ENCODE measurements at places on chromosomes 16 and 17.

DNA sequence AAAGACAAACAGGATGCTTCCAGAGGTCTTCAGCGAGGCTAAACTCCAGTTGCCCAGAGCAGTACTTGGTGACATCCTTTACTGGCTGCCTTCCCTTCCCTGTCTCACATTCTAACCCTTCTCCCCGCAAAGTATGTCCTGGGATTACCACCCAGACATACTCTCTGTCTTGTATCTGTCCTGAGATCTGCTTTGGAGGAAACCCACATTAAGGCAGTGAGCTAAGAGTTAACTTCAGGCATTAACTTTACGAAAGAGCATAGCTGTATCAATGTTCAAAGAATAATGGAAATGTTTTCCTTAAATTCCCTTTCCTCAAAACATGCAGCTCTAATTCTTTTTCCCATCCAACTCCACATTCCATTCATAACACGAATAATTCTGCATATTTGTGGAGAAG is 385.2 kb downstream of the NPIPA8 start:
- DNase-seq: no peak

DNA sequence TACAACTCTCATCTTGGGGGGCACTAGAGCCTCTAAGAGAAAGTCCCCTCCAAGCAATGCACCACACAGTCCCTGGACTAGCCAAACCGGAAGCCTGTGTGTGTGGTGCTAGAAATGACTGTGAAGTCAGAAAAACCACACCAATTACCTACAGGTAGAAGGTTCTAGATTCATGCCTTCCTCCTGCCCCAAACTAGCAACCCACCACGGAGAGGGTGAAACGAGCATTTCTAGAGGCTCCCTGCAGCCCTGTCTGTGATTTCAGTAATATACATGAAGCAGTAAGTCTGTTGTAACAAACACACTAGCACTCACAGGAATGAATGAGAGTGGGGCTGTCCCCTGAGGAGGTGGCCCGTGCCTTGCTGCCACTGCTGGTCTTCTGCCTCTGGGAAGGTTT is 13.6 kb downstream of the ZFHX3 start:
- no peak for DNase-seq

- DNase-seq: no peak
Observed at GRCh38 chr17:56851008-56851407, 17.1 kb downstream of the DGKE start.

DNA sequence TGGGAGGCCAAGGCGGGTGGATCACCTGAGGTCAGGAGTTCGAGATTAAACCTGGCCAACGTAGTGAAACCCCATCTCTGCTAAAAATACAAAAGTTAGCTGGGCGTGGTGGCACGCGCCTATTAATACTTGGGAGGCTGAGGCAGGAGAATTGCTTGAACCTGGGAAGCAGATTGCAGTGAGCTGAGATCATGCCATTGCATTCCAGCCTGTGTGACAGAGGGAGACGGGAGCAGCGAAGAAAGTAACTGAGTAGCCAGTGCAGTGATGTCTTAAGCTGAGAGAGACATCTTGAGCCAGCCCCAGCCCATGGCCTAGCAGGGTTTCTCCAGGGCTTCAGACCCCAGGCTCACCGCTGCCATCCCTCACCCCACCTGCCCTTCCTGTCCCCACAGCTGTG is 9.8 kb upstream of the SMIM5 start:
- DNase-seq: no peak

DNA sequence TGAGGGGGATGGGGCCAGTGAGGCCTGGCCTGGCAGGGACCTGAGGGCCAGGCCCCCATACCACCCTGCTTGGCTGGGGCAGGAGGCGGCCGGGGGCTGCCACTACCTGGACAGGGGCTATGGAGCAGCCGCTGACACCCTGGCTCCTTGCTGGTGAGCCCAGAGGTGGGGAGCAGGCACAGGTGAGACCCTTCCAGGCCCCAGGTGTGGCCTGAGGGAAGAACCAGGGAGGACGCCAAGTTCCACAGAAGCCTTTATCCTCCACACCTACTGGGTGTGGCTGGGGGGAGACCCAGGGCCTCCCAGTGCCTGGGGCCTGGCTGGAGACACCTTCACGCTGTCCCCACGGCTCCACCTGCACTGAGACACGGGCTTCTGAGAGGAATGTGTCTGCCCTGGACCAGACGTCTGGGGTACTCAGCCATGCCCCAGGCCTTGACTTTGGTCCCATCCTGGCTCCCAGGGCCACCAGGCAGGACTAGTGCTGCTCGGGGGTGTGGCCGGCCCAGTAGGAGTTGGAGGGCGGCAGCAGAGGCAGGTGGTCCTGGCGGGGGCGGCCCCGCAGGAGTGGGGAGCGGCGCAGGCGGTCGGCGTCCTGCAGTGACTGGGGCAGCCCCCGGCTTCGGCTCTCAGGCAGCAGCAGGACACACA is 4.7 kb downstream of the SLC22A31 start:
- DNase-seq: no peak

- DNase-seq: no peak
Observed at GRCh38 chr16:81716478-81717225, 62.4 kb upstream of the PLCG2 start.

DNA sequence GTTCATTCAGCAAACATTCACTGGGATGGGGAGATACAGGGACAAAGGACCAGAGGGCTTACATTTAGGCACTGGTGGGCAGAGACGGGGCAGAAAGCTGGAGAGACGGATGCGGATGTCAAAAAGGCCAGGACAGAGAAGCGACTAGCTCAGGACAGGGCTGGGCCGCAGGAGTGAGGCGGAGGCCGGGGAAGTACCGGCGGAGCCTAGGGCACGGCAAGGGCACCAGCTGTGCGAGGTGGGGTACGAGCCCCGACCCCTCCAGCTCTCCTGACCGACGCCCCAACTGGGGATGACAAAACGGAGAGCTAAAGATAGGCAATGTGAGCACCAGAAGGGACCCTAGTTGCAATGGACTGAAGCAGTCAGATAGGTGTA is 3.9 kb upstream of the SGCA start:
- DNase-seq: no peak

DNA sequence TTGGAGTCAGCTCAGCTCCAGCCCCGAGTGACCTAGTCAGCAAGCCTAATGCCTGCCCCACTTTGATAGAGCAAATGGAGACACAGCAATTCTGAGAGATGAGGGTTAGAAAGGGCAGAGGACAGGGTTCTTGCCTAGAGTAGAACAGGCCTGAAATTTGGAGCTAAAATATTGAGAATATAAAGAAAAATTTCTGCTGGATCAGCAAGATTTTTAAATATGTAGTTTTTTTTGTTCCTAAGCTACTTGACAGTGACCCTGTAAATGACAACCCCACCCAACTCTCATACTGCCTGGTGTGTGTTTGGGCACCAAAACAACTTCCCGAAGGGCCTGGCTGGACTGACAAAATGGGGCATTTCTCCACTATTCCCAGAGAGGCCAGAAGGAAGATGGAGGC is 26.7 kb downstream of the CYB561 start:
- no peak for DNase-seq

GRCh38 chr16:55532227-55532626 is 23.4 kb downstream of the LPCAT2 start:
- no peak for DNase-seq

DNA sequence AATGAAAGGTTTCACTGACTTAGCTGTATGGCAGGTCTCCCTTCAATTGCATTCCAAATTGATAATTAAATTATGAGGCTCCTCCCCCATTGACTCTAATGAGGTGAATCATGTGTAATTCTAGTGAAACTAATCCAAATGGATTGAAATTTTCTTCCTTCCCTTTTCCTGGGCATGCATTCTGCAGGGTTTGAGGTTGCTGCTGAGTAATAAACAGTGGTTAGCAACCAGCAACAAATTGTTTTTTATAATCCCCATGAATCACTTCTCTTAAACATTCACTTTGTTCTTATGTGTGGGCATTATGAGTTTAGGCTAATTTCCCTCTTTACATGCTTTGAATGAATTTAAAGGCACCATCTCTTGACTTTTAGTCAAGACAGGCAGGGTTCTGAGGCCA is 43.4 kb downstream of the MYOCD start:
- no peak for DNase-seq
